Hippocampal formation (tissue), 2 donors: ENCODE measurements at places on chromosomes 12 and 14.

DNA sequence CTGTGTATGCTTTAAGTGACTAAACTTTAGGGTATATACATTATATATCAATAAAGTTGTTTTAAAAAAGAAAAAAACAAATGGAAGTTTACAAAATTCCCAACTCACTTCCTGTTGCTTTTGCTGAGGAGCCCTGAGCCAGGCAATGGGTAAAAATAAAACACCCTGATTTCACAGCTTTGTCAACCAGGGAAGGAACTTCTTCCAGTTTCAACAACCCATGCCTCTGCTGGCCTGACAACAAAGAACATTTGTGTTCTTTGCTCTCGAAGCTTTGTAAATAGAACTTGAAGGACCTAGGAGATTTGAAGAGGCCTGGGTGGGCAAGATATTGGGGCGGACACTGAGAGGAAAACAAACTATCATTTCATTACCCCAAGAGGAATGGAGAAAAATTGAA lies 141.2 kb upstream of the NOS1 start:
- DNase-seq: no peak

DNA sequence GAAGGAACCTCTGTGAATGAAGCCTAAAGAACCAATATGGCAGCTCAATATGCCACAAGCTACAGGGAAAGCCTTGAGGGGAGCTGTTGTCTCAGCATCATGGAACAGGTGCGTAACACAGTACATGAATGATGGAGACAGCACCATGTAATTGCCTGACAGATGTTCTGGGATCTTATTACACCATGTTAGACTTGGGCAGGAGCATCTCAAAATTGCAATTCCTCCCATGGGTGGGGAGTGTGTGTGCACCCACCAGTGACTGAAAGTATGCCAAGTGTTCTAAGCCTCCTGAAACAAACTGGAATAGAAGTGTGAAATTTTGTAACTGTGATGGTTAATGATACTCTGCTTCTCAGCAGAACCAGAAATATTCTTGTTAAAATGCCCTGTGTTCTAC lies 151.0 kb upstream of the SRRM4 start:
- DNase-seq: peak; percentile 7

GRCh38 chr14:79134361-79134760 lies 964.2 kb downstream of the NRXN3 start:
- no peak for DNase-seq

- no peak for DNase-seq
Measured at GRCh38 chr14:71238835-71239234, 331.6 kb downstream of the PCNX1 start.

DNA sequence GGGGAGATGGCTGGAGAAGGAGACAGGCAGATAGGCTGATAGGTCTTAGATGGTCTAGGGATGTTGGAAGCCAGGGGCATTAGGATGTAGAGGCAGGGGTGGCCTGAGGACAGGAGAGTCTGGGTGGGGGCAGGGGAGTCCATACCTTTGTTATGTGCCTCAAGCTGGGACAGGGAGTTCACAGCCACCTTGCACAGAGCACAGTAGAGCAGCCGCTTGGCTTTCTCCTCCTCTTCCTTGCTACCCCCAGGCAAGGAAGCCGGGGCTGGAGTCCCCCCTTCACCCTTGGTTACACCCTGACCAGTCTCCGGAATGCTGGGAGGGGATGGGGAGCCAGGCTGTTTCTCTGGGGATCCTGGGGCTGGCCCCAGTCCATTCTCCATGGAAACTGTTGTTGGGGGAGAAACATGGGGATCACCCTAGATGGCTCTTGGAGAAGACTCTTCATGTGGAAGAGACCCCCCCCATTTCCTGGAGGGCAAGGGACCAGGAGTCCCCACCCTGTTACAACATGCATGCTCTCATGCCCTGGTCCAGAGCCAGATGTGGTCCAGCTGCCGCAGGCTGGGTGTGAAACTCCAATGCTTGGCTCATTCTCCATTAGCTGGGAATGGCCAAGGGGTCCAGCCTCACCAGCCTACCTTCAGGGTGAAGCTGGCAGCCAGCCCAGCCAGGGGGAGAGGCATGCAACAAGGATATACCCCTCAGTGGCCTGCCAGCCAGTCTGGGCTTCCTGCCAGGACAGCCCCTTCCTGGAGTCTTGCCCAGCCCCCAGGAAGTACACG lies 7.2 kb upstream of the GPR84 start:
- no peak for DNase-seq

DNA sequence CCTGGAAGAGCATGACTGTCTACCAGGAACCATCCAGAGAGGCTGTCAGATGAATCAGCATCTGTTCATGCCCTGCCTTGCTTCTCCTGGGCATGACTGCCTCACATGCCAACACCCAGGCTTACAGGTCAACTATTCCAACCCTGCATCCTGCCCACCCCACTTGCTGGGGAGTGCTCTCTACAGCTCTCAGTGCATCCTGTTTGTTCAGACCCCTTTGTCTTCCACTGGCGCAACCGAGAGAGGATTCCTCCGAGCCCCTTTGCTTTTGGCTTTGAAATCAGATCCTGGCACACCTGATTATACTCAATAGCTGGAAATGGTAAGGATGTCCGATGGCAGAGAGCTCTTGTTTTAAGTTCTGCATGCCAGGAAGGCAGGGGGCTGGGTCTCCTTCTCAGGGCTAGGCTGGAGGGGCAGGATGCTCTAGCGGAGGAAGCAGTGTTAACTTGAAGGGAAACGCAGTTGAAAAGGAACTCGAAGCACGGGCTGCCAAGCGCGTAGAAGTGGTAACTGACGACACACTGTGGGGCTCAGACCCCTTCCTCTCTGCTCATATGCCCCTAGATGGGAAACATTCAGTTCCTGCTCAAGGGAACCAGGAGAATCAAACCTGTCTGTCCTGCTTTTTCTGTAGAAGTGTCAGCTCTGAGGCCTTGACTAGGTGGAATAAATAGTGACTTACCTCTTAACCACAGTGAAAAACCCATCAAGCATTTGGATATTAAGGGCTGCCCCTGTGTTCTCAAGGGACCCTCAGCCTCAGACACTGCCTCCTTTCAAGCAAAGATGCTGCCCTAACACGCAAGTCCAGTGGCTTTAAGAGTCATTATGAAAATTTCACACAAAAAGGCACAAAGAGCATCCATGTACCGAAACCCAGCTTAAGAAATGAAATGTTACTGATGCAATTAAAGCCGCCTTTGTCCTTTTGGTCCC lies 297.5 kb downstream of the ZFP36L1 start:
- DNase-seq: no peak

GRCh38 chr12:119169150-119169549 lies 9.6 kb upstream of the HSPB8 start:
- DNase-seq: no peak

GRCh38 chr12:115204957-115205754 lies 521.2 kb upstream of the TBX3 start:
- DNase-seq: no peak

GRCh38 chr14:40119321-40119720 lies 687.1 kb upstream of the FBXO33 start:
- DNase-seq: no peak

DNA sequence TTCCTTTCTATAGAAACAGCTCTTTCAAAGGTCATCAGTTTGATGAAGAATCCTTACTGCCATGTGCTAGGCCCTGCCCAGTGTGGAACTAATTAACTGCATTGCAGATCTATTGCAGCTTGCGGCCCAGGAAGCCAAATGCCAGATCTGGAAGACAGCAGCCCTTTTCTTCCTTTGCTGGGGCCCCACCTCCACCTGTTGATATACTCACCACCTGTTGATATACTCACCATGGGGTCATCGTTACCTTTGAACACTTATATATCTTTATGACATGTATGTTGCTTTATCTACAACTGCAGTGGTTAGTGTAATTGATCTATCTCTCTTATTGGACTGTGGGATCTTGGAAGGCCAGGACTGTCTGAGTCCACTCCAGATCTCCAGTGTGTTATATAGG lies 292.5 kb downstream of the ATP23 start:
- DNase-seq: no peak

- no peak for DNase-seq
Measured at GRCh38 chr12:105348561-105348960, 18.1 kb downstream of the C12orf75 start.

GRCh38 chr12:132014092-132014914 lies 64.6 kb downstream of the EP400 start:
- DNase-seq: no peak

- no peak for DNase-seq
Measured at GRCh38 chr12:56288705-56289387, 11.3 kb downstream of the CS start.

- no peak for DNase-seq
Measured at GRCh38 chr12:116492703-116493324, 66.4 kb upstream of the MAP1LC3B2 start.

DNA sequence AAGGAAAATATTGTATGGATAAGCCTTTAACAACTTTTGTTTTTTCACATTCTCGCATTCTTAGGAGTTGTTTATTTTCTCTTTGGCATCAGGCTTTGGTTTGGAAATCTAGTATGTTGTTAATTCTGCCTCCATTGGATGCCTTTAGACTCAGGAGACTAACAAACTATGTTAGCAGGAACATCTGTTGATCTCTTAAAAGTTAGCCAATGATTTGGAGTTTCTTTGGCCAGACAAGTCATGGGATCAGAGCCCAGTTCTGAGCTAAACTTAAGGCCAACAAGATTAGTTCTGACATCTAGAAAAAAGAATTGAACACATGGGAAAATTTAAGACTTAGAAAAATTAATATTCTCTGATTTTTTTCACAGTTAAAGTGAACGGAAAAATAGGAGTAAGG lies 35.3 kb upstream of the STRAP start:
- DNase-seq: no peak

DNA sequence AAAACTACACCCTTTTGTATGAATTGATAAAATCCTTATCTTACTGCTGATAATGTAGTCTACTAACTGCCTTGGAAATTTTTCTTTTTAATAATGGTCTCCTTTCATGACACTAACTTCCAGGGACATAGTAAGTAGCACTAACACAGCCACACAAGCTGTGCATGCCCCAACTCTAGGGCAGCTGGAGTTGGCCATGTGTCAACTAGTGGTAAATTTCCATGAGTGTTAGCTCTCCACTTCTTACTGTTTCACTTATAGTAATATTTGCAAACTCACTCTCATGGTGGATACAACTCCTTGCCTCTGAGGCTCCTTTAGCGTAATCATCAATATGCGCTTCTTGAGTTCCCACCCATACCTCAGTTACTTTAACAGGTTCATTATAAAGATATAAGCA lies 38.0 kb downstream of the LGR5 start:
- DNase-seq: no peak

GRCh38 chr14:24246765-24247212 lies 4.4 kb upstream of the TINF2 start:
- DNase-seq: no peak

DNA sequence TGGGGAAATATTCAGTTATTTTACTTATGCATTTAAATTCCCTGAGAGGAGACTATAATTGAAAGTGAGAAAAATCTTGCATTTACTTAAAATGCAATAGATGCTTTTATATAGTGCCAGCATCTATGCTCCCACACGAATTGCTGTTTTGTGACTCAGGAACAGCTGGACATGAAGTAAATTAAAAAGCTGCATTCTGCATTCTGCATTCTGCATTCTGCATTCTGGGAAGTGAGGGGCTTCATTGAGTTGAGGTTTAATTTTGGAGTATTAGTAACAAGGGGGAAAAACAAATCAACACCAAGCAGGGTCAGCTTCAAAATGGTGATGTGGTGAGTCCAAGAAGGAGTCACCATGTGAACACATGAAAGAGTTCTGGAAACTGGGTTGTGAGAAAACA lies 101.2 kb downstream of the C12orf50 start:
- no peak for DNase-seq

- no peak for DNase-seq
Measured at GRCh38 chr12:89951694-89952060, 243.0 kb upstream of the ATP2B1 start.

DNA sequence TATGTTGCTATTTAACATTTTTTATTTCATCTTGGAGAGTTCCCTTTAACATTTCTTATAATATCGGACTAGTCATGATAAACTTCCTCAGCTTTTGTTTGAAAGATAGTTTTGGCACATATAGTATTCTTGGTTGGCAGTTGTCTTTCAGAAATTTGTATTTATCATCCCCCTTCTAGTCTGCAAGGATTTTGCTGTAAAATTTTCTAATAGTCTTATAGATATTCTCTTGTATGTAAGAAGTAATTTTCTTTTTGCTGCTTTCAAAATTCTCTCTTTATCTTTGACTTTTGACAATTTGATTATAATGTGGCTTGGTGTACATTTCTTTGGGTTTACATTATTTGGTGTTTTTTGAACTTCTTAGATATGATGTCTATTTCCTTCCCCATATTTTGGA lies 116.0 kb upstream of the AVPR1A start:
- no peak for DNase-seq

GRCh38 chr14:61218767-61219166 lies 62.4 kb downstream of the TMEM30B start:
- no peak for DNase-seq

DNA sequence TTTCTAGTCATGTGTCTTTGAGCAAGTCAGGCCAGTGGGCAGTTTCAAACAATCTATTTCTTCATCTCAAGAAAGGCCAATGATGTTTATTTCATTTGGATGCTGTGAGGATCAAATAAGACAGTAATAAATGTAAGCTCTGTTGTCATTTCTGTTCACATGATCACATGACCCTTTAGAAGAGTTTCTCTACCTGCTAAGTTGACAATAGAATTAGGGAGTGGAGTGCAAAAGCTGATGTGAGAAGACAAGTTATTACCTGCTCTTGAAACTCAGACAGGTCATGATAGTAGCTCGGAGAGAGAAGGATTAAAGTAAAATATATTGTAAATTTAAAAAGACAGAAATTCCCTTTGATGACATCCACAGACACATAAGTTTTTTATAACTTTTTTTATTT lies 37.3 kb upstream of the DCN start:
- DNase-seq: no peak

GRCh38 chr12:57614178-57614947 lies 3.1 kb downstream of the ARHGEF25 start:
- DNase-seq: no peak

GRCh38 chr14:103028161-103028767 lies 29.1 kb downstream of the CDC42BPB start:
- DNase-seq: no peak

- no peak for DNase-seq
Measured at GRCh38 chr12:43428088-43428600, 123.9 kb downstream of the ADAMTS20 start.

DNA sequence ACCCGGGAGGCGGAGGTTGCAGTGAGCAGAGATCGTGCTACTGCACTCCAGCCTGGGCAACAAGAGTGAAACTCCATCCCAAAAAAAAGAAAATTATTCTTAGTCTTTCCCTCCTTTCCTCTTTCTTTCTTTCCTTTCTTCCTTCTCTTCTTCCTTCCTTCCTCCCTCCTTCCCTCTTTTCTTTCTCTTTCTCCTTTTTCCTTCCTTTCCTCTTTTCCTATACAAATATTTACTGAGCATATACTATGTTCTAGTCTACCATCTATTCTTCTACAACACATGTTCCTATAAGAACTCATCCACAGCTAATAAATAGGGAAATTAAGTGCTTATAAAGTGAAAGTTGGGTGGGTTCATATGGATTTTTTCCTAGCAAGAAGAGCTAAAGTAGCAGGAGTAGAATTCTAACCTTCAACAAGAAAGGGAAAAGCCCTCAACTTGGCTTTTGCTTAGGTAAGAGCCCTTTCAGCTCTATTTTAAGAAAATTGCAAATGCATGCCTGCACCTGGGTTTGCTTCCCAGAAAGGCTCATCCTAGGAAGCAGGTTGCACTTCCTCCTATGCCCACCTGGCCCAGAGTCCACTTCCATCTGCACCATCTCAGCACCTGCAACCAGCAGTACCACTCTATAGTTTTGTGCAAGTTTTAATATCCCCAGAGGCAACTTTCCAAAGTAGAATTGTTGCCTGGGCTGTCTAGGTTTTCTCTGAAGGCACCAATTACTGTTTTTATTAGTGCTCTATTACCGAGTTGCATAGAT lies 122.0 kb upstream of the CCND2 start:
- no peak for DNase-seq

- no peak for DNase-seq
Measured at GRCh38 chr12:6277982-6278438, 32.5 kb upstream of the PLEKHG6 start.
